ENCODE measurements at places on chromosomes 4 and X.
A peak's percentile ranks its signal among the peaks of the same experiment; 100 is the strongest.

DNA sequence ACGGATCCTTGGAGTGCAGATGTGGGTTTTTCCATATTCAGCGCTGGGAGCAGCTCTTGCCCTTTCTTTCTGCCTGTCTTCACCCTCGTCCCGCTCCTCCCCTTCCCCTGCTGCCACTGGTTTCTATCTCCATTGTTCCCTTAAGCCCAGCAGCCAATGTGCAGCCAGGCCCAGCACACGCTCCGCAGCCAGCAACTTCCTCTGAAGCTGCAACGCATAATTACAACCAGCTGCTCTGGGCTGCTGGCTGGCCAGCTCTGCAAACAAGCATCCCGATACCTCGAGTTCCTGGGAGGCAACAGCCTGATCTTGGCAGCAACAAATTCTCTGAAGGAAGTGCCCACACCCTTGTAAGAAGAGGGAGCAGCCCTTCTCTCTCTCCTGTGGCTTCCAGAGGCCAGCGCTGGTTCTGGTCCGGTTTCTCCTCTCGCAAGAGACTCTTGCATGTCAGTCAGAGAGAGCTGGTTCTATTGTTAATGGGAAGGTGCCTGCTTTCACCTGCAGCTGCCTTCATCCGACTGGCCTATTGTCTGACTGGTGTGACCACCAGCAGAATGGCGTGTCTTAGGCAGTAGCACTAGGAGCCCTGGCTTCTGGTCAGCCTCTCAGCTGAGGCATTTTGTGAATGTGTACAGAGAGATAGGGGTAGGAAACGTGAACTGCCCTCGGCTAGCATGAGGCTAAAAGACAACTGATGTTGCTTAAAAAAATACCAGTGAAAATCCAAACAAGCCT is 83.8 kb upstream of the MAML3 start:
- DNase-seq, result no peak

GRCh38 chrX:100120956-100121355 is 289.1 kb downstream of the PCDH19 start:
- DNase-seq, result no peak

DNA sequence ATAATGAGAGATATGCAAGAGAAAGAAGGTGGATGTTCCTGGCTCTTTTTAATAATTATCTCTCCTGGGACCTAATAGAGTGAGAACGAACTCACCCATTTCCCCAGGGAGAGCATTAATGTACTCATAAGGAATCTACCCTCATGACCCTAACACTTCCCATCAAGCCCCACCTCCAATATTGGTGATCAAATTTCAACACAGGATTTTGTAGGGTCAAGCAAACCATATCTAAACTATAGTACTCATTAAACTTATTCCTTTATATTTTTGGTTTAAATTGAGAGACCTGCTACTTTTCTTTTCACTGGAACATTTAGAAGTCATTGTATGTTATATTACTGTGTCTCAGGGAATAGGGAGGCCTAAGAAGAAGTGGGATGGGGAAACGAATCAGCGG is 2.6 kb downstream of the UGT2A3 start:
- no peak for DNase-seq

GRCh38 chr4:111362941-111363361 is 740.1 kb upstream of the PITX2 start:
- DNase-seq, result no peak

DNA sequence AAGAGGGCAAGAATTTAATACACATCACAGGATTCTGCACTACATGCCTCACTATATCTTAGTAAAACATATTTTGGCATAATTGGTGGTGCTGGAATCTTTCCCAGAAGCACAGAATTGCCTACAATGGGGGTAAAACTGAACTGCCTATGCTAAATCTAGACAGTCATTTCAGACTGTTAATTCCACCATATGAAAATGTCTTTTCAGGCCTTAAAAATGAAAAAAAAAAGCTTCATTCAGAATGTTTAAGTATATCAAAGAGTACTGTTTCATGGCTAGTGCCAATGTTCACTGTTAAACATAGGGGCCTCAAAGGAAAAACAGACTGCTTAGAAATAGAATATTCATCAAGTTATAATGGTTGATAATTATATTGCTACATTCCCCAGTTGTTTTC is 797.0 kb downstream of the PCDH19 start:
- DNase-seq, result no peak

DNA sequence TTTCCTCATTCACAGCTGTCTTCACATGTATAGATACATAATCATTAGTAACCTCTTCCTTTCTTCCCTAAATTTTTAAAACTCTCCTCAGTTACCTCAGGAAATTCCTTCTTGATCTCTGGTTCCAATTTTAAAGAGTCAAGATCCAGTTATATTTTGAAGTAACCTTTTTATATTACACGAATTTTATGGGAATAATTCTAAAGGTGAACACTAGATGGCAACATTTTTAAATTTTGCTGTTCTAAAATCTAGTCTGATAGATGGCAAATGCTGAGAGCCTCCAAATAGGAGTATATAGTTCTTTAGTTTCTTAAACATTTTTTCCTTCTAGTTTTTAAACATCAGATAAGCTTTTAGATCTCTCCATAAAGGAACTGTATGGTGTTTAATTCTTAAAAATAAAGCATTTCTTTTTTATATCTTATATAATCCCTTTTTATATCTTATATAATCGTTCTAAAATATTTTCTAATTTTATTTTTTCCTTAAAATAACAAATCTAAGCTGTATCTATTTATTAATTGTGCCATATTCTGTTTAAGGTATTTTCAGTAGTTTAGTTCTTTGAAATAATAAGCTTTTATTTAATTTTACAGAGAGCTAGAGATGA is 37.9 kb upstream of the PAPSS1 start:
- peak; percentile 32 for DNase-seq

GRCh38 chr4:165828928-165829327 is 44.1 kb upstream of the TLL1 start:
- no peak for DNase-seq

DNA sequence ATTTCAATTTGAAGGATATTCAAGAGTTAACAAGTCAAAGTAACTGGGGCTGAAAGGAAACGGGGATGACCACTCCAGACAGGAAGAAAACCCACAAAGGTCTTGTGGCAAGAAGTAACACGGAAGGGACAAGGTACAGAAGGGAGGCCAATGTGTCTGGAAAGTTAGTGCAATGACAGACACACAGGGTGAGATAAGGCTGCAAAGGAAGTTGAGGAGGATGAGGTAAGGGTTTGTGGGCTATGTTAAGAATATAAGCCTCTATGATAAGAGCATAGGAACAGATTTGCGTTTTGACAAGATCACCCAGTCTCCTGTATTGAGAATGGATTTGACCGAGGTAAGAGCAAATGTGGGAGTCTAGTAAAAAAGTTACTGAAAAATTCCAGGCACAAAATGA is 21.9 kb upstream of the EMCN start:
- DNase-seq, result peak; percentile 6

- DNase-seq, result no peak
These were observed 186.7 kb downstream of the DHRSX start for GRCh38 chrX:2313864-2314640.

- DNase-seq, result no peak
These were observed 120.7 kb downstream of the NAA11 start for GRCh38 chr4:79205121-79205520.

DNA sequence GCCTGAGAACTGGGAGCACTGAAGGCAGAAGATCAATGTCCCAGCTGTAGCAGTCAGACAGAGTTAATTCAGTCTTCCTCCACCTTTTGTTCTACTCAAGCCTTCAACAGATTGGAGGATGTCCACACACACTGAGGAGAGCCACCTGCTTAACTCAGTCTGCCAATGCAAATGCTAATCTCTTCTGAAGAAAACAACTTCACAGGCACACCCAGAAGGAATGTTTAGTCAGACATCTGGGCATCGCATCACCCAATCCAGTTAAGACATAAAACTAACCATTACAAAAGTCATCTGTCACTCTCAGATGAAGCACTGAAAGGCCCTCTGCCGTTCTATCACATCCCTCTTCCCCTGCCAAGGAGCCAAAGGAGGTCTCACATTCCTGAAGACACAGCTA is 173.7 kb downstream of the CENPC start:
- no peak for DNase-seq

Measured in CD4-positive, alpha-beta T cell treated with Interleukin-12 subunit alpha and Interleukin-12 subunit beta, for 1 hour (primary cell).